ENCODE measurements at places on chromosomes 1 and 21.

DNA sequence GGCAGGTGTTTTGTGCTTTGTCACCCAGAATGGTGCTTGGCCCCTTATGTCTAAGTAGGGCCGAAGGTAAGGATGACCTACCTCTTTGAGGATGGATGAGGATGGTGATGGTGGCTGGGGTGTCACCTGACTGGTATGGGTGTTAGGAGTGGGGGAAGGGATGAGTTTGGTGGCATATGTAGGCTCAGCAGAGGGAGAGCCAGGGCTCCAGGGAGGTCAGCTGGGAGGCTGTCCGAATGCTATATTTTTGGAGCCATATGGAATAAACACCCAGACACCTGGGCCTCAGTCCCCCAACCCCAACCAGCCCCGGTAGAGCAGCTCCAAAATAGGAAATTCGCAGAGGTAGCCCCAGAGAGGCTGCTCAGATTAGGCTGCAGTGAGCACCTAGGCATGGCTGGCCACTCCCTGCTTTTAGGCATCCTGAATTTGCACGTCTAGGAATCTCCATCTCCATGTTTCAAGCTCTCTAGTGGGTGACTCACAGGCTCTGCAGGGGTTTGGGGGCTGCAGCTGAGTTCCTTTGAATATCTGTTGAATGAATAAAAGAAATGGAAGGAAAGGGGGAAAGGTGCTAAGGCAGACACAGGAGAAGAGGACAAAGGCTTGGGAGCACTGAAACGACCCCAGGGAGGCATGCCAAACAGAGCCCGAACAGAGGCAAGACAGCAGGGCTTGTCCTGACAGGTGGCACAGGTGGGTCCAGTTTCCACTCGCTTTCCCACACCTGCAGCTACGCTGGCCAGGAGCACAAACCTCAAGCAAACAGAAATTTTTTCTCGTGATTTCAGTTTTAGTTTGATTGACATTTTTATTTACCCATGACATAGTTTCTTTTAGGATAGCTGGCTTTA lies 135.3 kb upstream of the EDN2 start:
- DNase-seq = no peak

DNA sequence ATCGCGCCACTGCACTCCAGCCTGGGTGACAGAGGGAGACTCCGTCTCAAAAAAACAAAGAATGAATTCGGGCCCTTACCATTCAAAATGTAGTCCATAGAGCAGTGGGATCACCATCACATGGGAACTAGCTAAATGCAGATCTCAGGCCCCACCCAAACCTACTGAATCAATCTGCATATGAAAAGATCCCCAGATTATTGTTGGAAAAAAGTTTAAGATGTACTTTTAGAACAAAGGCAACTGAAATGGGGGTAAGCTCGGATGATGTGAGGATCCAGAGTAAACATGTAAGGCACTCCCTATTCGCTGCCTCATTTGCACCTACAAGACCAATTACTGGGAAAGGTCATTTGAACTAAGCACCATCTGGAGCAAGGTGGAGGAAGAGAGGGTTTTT lies 803 bp upstream of the FLAD1 start:
- no peak for DNase-seq

- DNase-seq = peak; percentile 36
These were observed 77.9 kb downstream of the ADARB1 start for GRCh38 chr21:45152265-45152746.

- DNase-seq = no peak
These were observed 19.1 kb upstream of the SPAG17 start for GRCh38 chr1:118204105-118204504.

DNA sequence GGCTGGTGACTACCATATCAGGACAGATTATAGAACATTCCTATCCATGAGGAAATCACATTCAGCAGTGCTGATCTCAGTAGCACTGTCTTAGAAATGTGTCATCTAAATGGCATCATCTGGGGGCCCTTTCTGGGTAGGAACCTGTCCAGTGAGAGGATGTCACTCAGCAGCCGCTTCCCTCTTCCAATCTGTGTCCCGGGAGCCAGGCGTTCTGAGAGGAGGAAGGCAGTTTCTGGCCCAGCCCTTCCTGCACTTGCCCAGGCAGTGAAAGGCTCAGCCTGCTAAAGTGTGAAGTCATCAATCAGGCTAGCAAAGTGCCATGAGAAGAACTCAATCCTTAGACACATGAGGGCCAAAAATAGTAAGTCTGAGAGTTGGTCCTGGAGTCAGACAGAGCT lies 25.6 kb downstream of the RAB4A start:
- no peak for DNase-seq

- no peak for DNase-seq
These were observed 47.2 kb upstream of the RASAL2 start for GRCh38 chr1:178046591-178047270.

DNA sequence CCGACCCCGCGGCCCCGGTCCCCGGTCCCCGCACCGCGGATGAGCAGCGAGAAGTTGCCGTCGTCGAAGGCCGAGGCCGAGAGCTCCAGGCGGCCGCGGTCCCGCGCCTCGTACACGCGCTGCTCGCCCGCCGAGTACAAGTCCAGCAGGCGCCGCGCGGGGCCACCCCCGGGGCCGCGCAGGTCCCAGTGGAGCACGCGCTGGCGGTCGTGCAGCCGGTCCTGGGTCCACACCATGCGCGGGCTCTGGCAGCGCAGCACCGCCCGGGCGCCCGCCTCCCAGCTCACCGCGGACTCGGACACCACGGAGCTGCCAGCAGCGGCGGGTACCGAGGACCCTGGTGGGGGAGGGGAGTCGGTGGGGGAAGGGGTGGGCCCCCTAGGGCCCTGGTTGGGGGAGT lies 2.9 kb downstream of the MXRA8 start:
- no peak for DNase-seq

GRCh38 chr1:160375788-160376524 lies 9.1 kb downstream of the NHLH1 start:
- DNase-seq = no peak
